Mammary epithelial cell (primary cell): ENCODE measurements at places on chromosomes 1 and 21.

DNA sequence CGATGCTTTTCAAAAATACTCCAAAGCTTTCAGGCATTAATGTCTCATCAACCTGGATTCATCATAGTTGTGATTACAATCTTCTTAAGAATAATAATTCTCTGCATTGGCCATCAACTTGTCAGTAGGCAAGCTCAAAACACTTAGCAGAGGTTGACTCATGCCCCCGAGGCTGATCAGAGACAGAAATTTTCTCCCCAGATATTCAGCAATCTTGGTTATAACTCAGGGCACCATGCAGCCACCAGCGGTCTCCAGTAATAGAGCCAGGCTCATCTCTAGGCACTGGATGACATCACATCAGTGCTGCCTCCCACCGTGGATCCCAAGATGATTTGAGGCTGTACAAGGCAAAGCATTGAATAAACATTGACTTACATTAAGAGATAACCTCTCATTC is 14.3 kb upstream of the IFFO2 start:
- DNase-seq: peak; percentile 60

DNA sequence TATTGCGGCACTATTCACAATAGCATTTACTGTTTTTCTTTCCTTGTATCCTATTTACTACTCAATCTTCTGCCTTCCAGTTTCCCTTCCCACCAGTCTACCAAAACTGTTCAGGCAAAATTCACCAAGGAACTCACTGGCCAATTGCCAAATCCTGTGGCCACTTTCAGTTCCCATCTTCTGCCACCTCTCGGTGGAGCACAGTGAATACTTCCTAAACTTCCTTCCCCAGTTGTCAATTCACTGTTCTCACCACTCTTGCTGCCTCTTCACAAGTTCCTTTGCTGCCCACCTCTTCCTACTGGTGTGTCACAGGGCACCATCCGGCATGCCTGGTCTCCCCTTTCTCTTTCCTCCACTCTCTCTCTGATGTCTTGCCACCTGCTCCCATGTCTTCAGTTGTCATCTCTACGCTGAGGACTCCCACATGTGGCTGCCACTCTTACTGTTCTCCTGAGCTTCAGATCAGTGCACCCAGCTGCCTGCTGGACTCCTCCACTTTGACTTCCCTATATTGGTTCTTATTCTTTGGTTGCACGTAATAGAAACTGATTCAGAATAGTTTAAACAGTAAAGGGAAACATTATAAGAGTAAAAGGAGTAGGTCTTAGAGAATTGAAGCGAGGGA is 114.4 kb downstream of the PIK3R3 start:
- no peak for DNase-seq

DNA sequence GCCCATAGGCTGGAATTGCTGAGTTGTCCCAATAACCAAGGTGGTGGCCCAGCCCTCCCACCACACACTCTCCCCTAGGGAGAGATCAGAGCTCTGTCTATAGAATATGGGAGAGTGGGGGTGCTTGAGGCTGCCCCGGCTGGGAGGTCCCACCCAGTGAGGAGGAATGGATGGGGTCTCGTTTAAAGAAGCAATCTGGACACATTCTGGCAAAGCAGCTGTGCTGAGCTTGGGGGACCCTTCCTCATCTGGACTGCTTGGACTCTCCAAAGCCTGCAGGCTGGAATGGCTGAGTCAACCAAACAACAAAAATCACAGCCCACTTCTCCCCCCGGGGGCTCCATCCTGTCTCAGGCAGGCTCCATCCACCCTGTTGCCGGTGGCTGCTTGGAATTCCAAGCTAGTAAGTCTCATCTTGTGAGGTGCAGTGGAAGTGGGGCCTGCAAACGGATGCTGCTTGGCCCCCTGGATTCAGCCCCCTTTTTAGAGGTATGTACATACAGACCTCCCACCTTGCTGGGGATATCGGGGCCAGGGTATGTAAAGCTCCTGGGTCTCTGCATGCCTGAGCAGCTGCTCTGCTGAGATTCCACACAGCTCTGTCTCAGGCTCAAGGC is 67.1 kb upstream of the FAM78B start:
- DNase-seq: no peak

GRCh38 chr1:94951046-94951445 is 24.1 kb upstream of the CNN3 start:
- no peak for DNase-seq

DNA sequence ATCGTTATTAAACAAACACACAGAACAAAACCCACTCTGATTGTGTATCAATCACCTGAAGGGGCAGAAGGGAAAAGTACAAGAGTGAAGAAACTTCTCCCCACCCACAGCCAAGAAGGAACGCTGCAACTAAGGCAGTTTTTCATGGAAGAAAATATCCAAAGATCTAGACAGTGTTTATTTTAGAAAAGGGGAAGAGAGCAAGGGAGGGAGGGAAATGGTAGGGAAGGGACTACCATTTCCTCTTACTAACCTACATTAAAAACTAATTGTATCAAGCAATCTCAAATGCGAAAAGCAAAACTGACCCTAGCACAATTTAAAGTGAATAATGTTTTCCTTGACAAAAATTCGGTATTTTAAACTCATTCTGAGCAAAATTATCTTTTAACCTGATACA is 3.5 kb downstream of the NRIP1 start:
- no peak for DNase-seq

DNA sequence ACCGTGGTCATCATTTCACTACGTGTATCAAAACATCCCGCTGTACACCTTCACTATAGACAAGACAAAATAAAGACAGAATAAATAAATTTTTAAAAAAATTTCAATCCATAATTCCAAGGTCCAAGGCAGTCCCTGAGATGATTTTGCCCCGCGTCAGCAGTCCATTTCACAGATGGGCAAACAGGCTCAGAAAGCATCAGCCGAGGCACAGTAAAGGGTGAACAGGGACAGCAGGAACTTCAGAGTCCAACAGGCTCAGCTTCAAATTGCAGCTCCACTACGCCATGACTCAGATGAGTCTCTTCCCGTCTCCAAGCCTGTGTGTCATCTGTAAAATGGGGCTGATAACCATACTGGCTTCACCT is 15.0 kb downstream of the MATN1 start:
- DNase-seq: no peak

DNA sequence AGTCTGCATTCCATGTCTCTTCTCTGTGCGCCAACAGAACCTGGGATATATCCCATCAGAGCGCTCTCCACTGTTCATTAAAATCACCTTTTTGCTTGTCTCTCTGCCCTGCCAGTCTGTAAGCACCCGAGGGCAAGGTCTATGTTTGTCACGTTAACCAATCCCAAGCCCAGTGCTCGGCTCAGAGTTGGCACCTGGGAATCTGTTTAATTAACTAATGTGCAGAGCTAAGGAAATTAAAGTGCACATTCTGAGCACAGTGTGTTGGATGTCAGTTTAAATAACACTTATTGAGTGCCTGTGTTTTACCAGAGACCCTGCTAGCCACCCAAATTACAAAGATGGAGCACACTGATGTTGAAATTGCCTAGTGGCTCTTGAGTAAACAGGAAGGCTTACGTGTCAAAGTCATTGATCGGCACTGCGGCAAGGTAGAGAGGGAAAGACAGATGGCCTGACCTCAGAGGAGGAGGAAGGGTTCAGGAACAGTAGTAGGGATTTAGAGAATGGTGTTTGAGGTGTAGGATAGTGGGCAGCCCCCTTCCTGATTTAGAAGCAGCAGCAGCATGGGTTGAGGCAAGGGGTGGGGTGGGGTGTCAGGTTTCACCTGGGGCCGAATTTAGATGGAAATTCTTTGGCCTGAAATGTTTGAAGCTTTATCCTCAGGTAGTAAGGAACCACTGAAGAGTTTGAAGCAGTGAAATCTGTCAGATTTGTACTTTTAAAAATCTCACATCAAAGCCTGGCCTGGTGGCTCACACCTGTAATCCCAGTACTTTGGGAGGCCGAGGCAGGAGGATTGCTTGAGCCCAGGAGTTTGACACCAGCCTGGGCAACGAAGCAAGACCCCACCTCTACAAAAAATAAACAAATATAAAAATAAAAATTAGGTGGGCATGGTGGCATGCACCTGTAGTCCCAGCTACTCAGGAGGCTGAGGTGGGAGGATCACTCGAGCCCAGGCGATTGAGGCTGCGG is 7.7 kb downstream of the ARMH1 start:
- DNase-seq: no peak

- no peak for DNase-seq
Measured at GRCh38 chr1:36888811-36889477, 145.4 kb downstream of the GRIK3 start.

GRCh38 chr1:39900662-39901463 is 854 bp downstream of the MYCL start:
- peak; percentile 47 for DNase-seq

- peak; percentile 57 for DNase-seq
Measured at GRCh38 chr1:151060007-151060656, at the start of gene MLLT11. MLLT11 (plus strand) TSS chr1:151060397; CDS start chr1:151067225, 6,828 bp downstream.

DNA sequence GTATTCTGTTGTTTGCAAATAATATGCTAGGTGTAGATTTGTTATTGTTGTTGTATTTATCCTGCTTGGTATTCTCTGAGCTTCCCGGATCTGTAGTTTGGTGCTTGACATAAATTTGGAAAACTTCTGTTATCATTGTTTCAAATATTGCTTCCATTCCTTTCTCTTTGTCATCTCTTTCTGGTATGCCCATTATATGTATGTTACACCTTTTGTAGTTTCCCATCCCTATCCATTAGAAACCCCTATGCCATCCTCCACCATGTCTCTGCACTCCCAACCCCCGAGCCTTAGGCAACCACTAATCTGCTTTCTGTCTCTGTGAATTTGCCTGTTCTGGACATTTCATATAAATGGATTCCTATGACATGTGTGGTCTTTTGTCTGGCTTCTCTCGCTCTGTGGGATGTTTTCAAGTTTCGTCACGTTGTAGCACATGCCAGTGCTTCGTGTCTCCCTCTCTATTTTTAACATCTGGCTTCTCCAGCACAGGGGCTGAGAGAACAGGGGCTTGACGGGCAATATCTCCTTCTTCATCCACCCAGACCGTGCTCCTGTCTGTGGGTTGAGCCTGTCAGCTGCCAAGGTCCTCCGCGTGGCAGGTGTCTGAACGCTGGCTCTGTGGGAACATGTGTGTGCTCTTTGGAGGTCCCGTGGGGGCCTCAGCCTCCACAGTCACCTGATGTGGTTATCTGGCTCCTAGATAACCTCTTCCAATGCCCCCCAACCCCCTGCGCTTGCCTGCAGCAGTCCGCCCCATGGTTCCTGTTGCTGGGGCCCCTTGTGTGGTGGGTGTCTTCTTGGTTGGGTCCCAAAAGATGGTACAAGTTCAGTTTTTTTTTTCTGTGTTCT is 32.8 kb upstream of the MAN1C1 start:
- DNase-seq: no peak

DNA sequence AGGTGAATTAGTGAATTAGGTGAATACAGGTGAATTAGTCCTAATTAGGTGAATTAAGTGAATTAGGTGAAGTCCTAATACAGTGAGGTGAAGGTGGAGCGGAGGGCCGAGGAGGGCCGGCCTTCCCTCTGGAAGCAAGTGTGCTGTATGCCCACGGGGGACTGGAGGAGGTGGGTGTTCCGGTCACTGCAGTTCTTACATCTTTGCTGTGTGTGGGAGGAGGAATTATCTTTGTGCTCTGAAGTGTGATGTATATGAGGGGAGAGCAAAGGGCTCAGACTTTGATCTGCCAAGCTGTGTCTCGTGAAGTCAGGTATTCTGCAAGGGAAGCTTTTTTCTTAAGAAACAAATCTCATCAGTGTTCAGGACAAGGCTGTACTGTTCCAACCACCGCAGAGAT is 45.4 kb downstream of the AGPAT3 start:
- no peak for DNase-seq

DNA sequence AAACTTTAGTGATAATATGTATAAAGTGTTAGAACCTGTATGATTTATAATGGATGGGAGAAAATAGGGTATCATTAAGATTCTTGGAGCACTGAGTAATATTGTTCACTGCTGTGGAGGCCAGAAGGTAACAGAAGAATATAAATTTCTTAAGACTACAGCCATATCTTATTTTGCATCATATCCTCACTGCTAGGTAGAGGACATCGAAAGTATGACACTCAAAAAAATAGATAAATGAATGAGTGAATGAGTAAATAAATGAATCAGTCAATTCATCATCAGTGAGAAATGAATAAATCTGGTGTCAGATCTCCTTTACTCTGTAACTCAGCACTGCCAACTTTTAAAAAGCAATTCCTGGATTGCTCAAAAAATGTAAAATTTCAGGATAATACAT is 33.2 kb downstream of the RGS13 start:
- DNase-seq: no peak

DNA sequence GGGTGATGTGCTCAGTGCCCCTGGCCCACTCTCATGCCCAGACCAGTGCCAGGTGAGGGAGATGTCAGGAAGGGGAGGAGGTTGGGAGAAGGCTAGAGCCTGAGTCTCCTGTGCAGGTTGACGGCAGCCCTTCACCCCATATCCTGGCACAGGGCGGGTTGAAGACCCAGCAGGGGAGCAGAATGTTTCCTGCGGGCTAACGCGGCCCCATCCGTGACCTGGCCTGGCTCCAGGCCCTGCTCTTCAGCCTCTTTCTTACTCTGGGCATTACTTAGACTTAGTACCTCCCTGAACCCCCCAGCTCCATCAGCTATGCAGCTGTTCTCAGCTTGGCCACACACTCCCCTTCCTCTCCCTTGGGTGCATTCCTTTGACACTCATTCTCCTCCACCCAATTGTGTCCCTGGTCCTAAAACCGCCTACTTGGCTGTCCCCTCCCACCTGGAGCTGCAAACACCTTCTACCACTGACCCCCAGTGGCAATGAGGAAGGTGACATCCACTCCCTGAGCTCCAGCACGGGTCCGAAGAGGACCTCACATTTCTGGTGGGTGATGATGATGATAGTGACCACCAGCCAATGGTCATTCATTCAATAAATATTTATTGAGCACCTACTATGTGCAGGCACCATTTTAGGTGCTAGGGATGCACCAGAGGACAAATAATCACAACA is 179.0 kb downstream of the PTPRU start:
- DNase-seq: peak; percentile 27

GRCh38 chr1:153973071-153973470 is 4.4 kb downstream of the JTB start:
- no peak for DNase-seq

- no peak for DNase-seq
Measured at GRCh38 chr1:91651661-91652071, 151.0 kb downstream of the CDC7 start.

- no peak for DNase-seq
Measured at GRCh38 chr1:52054496-52055065, 410 bp downstream of the TXNDC12 start.

GRCh38 chr1:17437580-17438317 is 1.7 kb downstream of the RCC2 start:
- DNase-seq: peak; percentile 43

- peak; percentile 64 for DNase-seq
Measured at GRCh38 chr1:160971618-160972056, 17.0 kb upstream of the ITLN2 start.
